ENCODE measurements at places on chromosomes 1 and 21.

DNA sequence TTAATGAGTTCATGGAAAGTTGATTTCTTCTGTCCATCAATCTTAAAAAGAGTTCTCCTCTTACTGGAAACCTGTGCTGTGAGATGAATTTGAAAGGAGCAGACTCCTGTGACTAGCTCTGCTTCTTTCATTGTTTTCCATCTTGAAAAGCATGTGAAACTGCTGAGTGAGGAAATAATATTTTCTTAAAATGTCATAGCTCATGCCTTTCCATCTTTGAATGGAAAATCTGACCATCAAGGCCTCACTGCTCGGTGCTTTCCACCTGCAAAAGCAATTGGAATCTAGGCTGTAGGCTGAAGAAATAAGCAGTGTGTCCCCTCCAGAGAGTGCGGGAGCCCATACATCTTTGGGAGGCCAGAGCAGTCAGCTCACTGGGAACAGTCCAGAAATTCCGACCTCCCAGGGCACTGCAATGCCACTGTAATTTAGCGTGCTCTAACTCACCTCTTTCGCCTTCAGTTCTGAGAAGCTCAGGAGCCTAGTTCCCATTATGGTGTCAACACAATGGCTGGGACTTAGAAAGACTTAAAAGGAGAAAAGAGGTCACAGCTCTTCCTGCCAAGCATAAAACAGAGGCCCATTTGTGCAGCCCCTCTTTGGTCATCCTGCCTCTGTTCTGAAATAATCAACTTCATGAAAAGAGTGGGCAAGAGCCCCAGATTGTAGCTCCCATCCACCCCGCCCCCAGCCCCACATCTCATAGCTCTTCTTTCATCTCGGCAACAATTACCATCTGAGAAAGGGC is 50.4 kb upstream of the F3 start:
- DNase-seq = no peak

GRCh38 chr1:33093004-33093403 is 12.1 kb downstream of the AZIN2 start:
- no peak for DNase-seq

DNA sequence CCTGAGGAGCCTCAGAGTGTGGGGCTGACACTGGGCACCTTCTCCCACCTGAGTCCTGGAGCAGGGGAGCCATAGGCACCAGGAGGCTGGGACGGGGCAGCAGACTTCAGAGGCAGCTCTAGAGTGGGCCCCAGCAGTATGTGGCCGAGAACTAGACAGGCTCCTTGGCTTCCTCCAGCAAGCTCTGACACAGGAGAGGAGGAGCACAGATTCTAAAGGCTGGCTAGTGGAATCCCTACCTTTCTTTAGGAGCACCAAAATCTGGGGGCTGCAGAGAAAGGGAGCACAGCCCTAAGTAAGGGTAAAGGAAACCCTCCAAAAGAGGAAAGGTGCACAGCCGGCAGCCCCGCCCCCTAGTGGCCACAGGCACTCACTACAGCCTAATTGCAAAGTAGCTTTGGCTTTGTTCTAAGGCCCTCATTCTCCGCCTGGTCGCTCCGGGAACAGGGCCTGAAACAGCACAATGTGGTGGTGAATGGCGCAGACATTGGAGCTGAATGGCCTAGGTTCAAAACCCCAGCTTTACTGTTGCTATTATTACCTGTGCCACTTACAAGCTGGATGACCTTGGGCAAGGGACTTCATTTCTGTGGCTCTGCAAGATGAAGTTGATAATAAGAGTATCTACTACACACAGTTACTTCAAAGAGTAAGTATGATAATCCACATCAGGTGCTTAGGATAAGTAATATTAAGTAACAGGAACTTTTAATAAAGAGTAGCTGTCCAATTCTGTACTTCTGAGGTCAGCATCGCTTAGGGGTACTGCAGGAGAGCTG is 8.8 kb upstream of the GUCA2A start:
- peak; percentile 65 for DNase-seq

DNA sequence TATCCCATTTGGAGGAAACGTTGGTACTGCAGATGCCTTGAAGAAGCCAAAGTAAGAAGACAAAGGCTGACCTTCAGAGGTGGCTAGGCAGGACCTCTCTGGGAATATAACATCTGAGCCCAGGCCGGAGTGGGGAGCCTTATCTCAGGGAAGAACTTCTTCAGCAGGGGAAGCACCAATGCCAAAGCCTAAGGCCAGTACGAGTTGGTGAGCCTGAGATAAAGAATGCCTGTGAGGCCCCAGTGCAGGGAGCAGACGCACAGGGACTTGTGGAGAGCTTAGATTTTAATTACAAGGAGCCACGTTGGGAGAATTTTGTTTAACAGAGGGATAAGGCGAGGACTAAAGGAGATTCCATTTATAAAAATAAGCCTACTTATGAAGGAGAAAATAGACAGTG is 468.8 kb upstream of the RUNX1 start:
- no peak for DNase-seq

DNA sequence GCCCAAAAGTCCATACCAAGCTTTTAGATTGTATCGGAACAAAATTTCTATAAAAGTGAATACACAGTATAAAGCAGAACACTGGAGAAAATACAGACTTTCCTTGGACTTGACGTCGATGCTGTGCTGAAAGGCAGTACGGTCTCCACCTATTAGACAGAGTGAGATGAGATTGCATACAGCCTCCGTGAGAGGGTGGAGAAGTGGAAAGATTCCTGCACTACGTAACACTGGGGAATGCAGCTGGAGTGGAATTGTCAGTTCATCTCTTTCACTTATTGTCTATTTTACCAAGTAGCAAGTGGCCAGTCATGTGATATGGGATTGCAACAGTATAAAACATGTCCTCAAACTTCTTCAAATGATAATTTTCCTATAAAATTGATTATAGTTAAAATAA is 209.5 kb downstream of the ZP4 start:
- no peak for DNase-seq

DNA sequence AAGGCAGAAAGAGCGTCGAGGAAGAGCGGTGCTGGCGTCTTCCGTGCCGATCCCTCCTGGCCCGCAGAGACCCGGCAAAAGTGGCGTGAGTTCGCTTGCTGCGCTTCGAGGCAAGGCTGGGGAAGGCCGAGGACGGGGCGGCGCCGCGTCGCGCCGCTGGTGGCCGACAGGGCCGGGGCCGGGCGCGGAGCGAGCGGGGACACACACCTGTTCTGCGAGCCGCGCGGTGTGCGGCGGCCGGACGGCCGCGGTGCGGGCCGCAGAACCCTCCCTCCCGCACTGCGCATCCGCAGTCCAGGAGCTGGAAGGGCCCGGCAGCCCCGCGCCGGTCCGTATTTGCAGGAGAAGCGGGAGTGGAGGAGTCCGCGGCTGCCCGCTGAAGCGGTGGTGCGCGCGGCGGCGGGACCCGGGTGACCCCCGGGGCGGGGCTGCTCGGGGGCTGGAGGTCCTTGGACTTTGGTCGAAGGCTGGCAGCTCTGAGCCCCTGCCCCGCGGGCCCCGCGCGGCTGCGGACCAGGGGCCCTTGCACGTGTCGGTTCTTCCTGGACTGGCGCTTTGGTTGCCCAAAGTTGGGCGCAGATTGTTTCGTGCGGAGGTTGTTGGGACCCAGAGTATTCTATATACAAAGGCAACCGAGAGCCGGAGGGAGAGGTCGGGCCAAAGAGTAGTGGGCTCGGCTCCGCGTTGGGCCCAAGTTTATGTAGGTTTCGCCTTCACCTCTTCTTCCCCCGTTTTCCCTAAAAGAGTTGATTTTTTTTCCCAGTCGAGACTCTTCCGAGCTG is 2.6 kb downstream of the RNF220 start:
- no peak for DNase-seq

DNA sequence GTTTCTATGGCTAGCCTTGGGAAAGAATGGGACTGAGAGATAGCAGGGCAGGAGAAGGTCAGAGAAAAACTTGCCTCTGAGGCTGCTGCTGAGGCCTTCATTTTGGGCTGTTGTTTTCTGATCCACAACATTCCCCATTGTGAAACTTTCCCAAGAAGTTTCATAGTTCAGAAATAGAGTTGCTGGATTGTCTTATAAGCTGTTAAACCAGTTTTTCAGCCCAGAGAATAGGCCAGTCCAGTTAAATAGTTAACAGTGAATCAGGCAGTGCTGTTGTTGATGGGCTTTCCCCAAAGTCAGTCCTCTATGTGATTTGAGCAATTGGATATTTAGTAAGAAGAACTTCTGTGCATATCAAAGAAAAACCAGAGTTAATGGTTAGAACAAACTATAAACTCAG is 77.0 kb downstream of the C21orf91 start:
- no peak for DNase-seq

- DNase-seq = no peak
Measured at GRCh38 chr1:189681252-189681919, 796.3 kb downstream of the BRINP3 start.

- DNase-seq = peak; percentile 54
Measured at GRCh38 chr1:8962812-8963530, 17.3 kb downstream of the CA6 start.
